HepG2 (cell line): ENCODE measurements at places on chromosomes 6 and 20. TPM values are rescaled to one million over a fixed set of nuclear protein-coding genes. Genes with fewer than 3 reads are reported as not detected.
A peak's percentile ranks its signal among the peaks of the same experiment; 100 is the strongest.

DNA sequence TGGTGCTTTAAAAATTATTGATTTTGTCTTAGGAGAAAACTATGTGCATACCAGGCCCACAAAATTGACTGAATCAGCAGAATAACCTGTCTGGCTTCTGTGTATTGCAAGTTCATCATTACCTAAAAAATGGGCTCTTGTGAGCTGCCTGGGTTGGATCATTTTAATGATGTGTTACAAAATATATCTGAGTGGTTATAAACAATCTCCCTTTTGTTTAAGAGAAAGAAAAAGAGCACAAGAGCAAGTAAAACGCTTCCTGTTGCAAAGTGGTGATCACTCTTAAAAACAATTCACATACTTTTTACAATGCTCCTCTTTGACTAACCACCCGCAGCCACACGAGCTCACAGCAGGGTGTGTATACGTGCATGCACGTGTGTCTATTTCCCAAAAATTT is 335.1 kb downstream of the HDGFL1 start:
- no peaks in the 10 kb centered on the region for H3K36me3 ChIP-seq
- H3K27me3 ChIP-seq: no peaks in the 10 kb centered on the region
- no peak for DNase-seq
- no peak overlapping the region for H3K27ac ChIP-seq
- H3K4me1 ChIP-seq: no peaks in the 10 kb centered on the region

DNA sequence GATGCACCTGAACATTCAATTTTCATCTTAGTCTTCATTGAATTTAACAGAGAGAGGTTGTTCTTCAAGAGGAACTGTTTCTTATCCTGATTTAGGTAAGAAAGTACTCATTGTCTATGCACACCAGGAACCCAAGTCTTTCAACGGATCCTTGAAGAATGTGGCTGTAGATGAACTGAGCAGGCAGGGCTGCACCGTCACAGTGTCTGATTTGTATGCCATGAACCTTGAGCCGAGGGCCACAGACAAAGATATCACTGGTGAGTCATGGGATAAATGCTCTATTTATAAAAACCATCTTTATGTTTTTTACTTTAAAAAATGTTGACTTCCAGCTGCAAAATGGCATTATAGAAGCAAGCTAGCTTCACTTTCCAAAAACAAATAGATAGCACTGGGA is 10.2 kb downstream of the NQO2 start:
- no peaks in the 10 kb centered on the region for H3K27me3 ChIP-seq
- H3K4me3 ChIP-seq: no peak overlapping the region
- peak overlapping the region; percentile 31 for H3K27ac ChIP-seq
- peaks cover 27% of the 10 kb centered on the region for H3K4me1 ChIP-seq
- DNase-seq: no peak

DNA sequence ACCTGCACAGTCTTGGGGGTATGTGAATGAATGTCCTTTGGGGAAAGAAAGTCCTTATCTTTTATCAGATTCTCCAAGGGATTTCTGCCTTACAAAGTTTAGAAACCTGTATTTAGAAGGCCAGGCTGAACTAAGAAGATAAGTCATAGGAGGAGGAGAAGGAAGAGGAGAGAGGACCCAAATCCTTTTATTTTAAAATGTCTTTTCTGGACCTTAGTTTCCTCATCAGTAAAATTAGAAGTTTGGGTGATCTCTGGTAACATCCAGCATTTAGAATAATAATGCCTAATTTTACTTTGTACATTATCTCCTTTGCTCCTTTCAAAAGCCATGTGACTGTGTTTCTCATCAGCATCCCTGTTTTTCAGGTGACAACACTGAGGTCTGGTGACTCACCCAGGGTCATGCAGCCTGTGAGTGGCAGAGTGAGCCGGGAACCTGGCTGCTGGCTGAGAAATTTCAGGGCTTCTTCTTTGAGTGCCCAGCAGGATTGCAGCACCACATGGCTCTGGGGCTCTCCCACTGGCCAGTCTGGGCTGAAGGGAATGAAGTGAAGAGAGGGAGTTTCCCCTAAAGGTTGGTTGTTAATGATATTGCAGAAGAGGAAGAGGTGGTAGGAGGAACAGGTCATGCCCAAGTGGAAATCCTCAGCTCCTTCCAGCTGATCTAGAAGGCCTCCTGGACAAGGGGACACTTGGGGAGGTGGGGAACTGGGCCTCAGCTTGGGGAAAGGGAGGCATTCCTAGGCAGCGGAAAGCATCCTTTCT is 34.0 kb downstream of the VEGFA start:
- H3K4me3 ChIP-seq: peak overlapping the region; percentile 3; the same call in 1 of the 2 replicates
- H3K27me3 ChIP-seq: no peaks in the 10 kb centered on the region; the same call in 2 of the 3 replicates
- peak; percentile 56 for DNase-seq
- H3K36me3 ChIP-seq: no peaks in the 10 kb centered on the region

CDH4 gene
- not detected in 2 replicates for total RNA-seq

- H3K36me3 ChIP-seq: no peaks in the 10 kb centered on the region
- H3K4me1 ChIP-seq: no peaks in the 10 kb centered on the region
- no peak overlapping the region for H3K4me3 ChIP-seq
- no peak overlapping the region for H3K27ac ChIP-seq
Observed at GRCh38 chr6:14513496-14514393, 396.2 kb downstream of the CD83 start.

- H3K4me1 ChIP-seq: peaks cover 18% of the 10 kb centered on the region
- DNase-seq: no peak
- peaks cover 14% of the 10 kb centered on the region; the same call in 2 of the 3 replicates for H3K36me3 ChIP-seq
- H3K4me3 ChIP-seq: no peak overlapping the region
Observed at GRCh38 chr6:154481521-154482013, 28.9 kb downstream of the CNKSR3 start.

DNA sequence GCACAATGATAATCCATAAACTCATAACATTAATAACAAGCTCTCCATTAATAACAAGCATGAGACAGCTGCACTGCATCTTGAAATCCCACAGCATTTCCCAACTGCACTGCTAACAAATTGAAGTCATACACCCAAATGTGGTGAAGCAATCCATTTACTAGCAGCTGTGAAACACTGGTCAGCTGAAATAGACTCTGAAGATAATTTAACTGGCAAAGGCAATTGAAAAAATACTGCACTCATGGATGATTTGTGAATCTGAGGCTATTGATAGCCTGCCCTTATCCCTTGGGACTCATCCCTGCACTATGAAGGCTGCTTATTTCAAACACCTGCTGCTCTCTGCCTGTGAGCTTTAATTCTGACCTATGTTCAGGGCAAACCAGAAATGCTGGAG is 49.1 kb upstream of the PLCB1 start:
- no peak for DNase-seq
- H3K27me3 ChIP-seq: no peaks in the 10 kb centered on the region
- no peaks in the 10 kb centered on the region for H3K36me3 ChIP-seq
- no peak overlapping the region for H3K27ac ChIP-seq
- no peaks in the 10 kb centered on the region for H3K4me1 ChIP-seq

GRCh38 chr6:52393780-52394179 is 26.4 kb upstream of the EFHC1 start:
- H3K4me1 ChIP-seq: peaks cover 74% of the 10 kb centered on the region
- no peak overlapping the region for H3K27ac ChIP-seq
- no peak for DNase-seq
- H3K27me3 ChIP-seq: no peaks in the 10 kb centered on the region
- H3K36me3 ChIP-seq: no peaks in the 10 kb centered on the region

ECT2L gene
- not detected in 2 replicates for total RNA-seq

DNA sequence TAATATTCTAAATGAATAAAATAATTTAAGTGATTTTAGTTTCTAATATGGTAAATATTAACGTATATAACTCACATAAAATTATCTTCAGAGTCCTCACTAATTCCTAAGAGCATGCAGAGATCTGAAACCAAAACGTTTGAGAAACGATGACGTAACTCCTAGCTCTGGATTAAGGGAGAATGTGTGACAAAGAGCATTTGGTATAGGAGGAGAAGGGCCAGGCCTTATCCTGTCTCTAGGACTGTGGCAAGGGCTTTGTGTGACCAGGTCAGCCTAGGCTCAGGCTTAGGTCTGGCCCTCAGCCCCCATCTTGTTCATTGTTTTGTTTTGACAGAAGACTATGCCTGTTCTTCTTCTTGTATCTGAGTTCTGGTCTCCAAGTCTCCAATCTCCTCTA is 19.2 kb upstream of the POLR1H start:
- H3K36me3 ChIP-seq: no peaks in the 10 kb centered on the region
- no peaks in the 10 kb centered on the region for H3K27me3 ChIP-seq
- peaks cover 26% of the 10 kb centered on the region for H3K4me1 ChIP-seq
- peak overlapping the region; percentile 18 for H3K27ac ChIP-seq
- no peak overlapping the region for H3K4me3 ChIP-seq
- DNase-seq: no peak

ULBP1 gene
- 0.04 TPM in 1 of 2 replicates, not detected in the other for total RNA-seq

DNA sequence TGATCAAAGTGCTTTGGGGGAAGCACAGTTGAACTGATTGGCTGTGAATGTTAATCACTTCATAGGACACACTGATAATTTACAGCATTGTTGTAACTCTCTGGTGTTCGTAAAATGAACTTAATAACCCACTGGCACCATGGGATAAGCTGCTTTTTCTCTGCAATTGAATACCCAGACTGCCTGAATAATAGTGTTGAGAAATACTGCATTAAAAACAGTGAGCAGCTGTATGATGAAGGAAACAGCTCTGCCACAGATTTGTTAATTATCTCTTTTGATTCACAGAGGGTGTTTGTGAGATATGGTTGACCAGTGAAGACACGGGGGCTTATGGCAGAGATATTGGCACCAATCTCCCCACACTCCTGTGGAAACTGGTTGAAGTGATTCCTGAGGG is 420.9 kb downstream of the CDKAL1 start:
- no peak overlapping the region for H3K27ac ChIP-seq
- H3K4me3 ChIP-seq: no peak overlapping the region
- no peak for DNase-seq
- H3K36me3 ChIP-seq: peaks cover 7% of the 10 kb centered on the region; the same call in 2 of the 3 replicates
- no peaks in the 10 kb centered on the region for H3K4me1 ChIP-seq

KIFC1 gene
- total RNA-seq: 45.5 and 47.6 TPM in 2 replicates

DNA sequence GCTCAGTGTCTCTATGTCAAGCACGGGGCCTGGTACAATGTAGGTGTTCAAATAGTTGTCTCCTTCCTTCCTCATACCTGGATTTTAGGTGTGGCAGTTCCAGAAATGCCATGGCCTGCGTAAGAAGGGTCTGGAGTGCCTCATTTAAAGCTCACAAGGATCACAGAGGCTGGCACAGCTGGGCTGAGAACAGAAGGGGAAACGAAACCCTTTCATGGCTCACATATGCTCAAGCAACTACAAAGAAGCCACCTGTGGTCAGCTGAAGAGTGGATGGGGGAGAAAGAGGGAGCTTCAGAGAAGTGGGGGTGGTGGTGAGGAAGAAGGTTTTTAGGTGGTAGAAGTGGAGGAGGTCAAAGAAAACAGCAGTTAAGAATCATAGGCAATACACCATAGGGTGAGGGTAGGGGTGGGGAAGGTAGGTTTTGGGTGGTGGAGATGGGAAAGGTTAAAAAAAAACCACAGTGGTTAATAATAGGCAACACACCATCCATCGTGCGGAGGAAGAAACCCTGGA is 17.0 kb upstream of the TOP1 start:
- no peaks in the 10 kb centered on the region for H3K36me3 ChIP-seq
- no peak for DNase-seq
- H3K4me3 ChIP-seq: no peak overlapping the region
- no peak overlapping the region for H3K27ac ChIP-seq
- no peaks in the 10 kb centered on the region; the same call in 1 of the 2 replicates for H3K27me3 ChIP-seq
- peaks cover 68% of the 10 kb centered on the region for H3K4me1 ChIP-seq

- no peaks in the 10 kb centered on the region for H3K4me1 ChIP-seq
- H3K4me3 ChIP-seq: no peak overlapping the region
- DNase-seq: no peak
- no peaks in the 10 kb centered on the region for H3K36me3 ChIP-seq
Observed at GRCh38 chr20:39897058-39897457, 792.0 kb downstream of the MAFB start.

ENPP5 gene
- total RNA-seq: not detected in 2 replicates

- 0 out of 2 replicates have a peak, but pooled peaks cover 7% of the 10 kb centered on the region for H3K4me1 ChIP-seq
- DNase-seq: no peak
- H3K36me3 ChIP-seq: no peaks in the 10 kb centered on the region
- no peaks in the 10 kb centered on the region for H3K27me3 ChIP-seq
Observed at GRCh38 chr6:165634101-165634880, 28.8 kb downstream of the PDE10A start.

DNA sequence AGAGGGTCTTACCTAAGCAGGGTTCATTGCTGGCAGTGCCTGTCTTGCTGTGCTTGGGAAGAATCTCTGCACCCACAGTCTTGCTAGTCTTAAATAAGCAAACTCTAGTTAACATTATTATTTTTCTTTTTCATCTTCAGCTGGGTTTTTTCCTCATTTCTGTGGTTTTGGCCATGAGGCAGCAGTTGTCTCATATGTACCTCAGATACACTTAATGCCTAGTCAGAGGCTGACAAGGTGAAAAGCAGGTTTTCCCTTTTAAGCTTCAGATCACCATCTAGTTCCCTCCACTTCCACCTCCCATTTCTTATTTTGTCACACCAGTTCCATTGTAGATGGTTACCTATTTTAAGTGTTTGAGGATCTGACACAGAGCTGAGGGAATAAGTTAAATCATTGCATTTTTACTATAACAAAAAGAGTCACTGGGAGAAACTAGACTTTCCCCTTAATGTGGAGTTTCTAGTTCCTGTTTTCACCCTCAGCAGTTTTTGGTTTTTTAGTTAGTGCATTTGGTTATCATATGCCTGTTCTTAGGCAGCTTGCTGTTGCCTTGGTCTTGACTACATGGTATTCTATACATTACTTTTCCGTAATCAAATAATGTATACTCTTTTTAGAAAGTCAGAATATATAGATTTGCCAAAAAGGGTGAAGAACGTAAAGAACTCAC is 46.0 kb downstream of the AFDN start:
- H3K27ac ChIP-seq: no peak overlapping the region
- H3K4me1 ChIP-seq: peaks cover 12% of the 10 kb centered on the region
- H3K4me3 ChIP-seq: no peak overlapping the region
- peaks cover 27% of the 10 kb centered on the region for H3K36me3 ChIP-seq

DNA sequence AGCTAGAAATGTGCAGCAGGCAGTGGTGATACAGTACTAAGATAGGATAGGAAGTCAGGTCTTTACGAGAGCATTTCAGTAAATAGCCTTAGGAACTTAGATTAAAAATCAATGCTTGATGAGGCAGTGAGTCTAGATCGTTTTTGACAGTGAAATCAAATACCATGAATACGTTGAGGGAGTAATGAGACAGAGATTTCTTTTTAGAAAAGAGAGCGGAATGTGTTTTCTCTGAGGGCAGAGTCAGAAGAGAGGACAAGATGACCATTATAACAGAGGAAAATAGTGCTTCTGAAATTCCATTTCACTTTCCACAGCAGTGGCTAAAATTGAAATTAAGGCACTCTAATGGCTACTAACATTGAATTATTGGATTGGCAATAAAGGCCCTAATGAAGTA is 339.6 kb downstream of the UTRN start:
- H3K27me3 ChIP-seq: no peaks in the 10 kb centered on the region
- H3K27ac ChIP-seq: no peak overlapping the region
- no peak for DNase-seq
- H3K4me3 ChIP-seq: no peak overlapping the region
- no peaks in the 10 kb centered on the region for H3K4me1 ChIP-seq
- H3K36me3 ChIP-seq: peaks cover 3% of the 10 kb centered on the region

GLP1R gene
- total RNA-seq: not detected in 2 replicates

SAMD3 gene
- not detected in 2 replicates for total RNA-seq
